ENCODE measurements at places on chromosomes 6 and 20.

DNA sequence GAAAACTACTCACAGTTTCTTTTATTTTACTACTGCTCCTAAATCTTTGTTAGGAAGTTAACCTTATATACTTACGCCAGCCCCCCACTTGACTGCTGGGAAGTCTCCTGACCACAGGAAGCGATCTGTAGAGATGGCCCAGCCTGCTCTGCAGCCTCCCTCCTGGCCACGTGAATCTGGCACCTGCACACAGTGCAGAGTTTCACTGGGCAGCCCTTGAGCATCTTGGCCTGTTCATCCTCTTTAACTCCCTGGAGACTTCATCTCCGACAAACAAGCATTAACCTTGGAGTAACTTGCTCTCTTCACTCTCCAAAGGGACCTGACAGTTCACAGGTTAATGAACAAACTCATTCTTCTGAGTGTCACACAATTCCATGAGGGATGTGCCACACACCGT lies 294.1 kb downstream of the BTBD9 start:
- no peak for DNase-seq

DNA sequence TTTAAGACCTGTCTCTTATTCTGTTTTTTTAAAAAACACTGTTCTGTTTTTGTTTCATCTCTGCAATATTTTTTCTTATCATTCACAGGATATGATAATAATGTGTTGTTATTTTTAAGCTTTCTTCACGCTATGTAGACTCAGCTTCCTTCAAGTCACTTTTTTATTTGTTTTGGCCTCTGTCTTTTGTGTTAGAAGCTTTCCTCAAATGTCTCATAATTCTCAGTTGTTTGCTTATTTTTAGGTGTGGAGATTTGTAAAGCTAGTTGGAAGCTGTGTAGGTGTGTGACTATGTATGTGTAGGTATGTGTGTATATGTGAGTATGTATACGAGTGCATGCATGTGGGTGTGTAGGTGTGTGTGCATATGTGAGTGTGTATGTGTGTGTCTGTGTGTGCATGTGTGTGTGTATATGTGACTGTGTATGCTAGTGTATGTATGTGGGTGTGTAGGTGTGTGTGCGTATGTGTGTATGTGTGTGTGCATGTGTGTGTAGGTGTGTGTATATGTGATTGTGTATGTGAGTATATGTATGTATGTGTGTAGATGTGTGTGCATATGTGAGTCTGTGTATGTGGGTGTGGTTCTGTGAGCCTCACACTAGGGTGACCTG lies 16.3 kb upstream of the VEGFA start:
- no peak for DNase-seq

GRCh38 chr20:25035921-25036320 lies 22.0 kb downstream of the ACSS1 start:
- no peak for DNase-seq

GRCh38 chr6:143545165-143545564 lies 33.6 kb upstream of the FUCA2 start:
- DNase-seq, result no peak

DNA sequence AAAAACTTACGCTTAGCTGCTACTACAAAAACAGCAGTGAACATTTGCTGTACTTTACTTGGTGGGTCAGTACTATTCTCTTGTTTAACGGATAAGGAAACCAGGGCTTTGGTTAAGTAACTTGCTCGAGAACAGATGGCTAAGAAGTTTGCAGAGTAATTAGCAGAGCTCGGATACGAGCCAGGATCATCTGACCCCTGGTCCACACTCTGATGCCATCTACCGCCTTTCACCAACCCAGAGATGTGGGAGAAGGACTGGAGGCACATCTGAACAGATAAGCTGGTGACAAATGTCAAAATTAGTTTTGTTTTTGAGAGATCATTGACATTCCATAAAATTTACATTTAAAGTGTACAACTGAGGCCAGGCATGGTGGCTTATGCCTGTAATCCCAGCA lies 18.9 kb upstream of the RPL7L1 start:
- no peak for DNase-seq

- DNase-seq, result no peak
Observed at GRCh38 chr6:80181352-80182081, 75.0 kb downstream of the BCKDHB start.

GRCh38 chr6:5698318-5698717 lies 308.4 kb downstream of the NRN1 start:
- DNase-seq, result no peak

GRCh38 chr6:157139054-157139708 lies 184.1 kb downstream of the TMEM242 start:
- DNase-seq, result no peak

- no peak for DNase-seq
Observed at GRCh38 chr6:19210849-19211590, 626.1 kb upstream of the ID4 start.

DNA sequence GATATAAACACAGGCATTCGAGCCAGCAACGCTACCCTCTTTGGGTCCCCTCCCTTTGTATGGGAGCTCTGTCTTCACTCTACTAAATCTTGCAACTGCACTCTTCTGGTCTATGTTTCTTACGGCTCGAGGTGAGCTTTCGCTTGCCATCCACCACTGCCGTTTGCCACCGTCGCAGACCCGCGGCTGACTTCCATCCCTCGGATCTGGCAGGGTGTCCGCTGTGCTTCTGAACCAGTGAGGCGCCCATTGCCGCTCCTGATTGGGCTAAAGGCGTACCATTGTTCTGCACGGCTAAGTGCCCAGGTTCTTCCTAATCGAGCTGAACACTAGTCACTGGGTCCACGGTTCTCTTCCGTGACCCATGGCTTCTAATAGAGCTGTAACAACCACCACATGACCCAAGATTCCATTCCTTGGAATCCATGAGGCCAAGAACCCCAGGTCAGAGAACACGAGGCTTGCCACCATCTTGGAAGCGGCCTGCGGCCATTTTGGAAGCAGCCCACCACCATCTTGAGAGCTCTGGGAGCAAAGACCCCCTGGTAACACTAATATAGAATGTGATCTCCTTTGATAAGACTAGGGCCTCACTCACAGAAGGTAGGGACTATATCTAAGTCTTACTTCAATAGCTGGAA lies 973 bp downstream of the UBD start:
- DNase-seq, result no peak

All from stimulated activated CD4-positive, alpha-beta T cell treated with anti-CD3 and anti-CD28 coated beads, Interleukin-4, amount 100 ng/mL, for 4 hours (primary cell).